ENCODE measurements at places on chromosomes 6 and 20. TPM values are rescaled to one million over a fixed set of nuclear protein-coding genes. Genes with fewer than 3 reads are reported as not detected.

DNA sequence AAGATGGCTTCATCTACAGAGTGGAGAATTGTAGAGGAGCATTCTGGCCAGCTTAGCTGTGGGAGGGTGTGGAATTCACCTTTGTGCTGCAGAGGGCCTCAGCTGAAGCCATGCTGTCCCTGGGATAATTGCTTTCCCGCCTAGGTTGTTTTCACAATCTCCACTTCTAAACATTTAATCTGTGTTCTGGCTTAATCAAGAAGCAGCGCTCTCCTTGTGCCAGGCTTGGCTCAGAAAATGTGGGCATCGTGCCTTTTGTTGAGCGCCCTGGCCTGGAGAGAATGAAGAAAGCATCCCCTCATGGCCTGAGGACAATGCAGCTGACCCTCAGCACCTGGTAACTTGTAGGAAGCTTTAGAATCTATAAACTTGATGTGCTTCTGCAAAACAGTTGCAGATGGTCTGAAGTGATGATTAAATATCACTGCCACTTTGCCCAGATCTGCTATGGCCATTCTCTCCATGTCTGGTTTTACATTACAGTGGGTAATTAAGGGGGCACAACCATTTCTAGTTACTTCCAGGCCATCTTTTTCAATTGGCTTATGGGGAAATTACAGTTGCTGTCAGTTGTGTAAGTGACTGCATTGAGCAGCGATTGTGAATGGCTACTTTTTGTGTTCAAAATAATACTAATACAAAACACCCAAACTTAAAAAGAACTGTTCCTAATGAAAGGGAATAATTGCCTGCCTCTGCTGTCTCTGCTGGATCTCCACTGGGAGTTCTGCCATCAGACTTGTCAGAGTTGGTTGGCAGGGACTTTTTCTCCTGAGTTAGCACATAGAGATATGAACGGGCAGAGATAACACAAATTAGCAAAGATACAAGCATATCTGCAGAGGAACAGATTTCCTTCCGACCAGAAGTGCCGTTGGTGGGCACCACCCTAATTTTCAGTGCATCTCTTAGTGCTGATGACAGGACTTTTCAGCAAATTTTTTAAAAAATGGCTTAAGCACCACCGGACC lies 18.4 kb downstream of the CTNNBL1 start:
- DNase-seq, result no peak

The ETV7 gene
- total RNA-seq, result 8.7 TPM

DNA sequence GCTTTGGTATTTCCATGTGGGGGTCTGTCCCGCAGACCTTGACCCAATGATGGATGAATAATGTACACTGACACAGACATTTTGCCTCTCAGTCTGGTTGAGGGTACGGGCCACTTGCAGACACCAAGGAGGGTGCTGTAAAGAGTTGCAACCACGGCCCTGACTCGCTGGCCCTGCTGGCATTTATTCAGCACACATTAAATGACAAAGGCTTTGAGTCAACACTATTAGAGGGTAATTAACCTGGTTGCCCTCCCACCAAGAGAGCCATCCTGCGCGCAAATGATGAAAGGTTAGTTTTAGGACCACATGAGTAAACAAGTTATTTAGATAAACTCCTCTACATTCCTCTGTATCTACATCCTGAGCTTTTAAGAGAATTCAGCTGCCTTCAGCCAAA lies 308.9 kb upstream of the MMS22L start:
- no peak for DNase-seq

DNA sequence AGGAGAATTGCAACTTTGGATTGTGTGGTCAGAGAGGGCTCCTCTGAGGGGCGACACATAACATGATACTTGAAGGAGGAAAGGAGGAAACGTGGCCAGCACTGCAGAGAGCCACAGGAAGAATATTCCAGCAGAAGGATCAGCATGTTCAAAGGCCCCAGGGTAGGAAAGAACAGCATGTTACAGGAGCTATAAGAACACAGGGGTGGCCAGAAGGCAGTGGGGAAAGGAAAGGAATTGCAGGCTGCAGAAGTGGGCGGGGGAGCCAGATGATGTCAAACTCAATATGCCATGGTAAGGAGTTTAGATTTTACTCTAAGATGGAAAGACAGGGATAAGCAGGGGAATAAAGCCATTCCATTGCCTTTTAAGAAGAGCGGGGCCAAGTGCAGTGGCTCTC lies 30.7 kb downstream of the MGME1 start:
- no peak for DNase-seq

DNA sequence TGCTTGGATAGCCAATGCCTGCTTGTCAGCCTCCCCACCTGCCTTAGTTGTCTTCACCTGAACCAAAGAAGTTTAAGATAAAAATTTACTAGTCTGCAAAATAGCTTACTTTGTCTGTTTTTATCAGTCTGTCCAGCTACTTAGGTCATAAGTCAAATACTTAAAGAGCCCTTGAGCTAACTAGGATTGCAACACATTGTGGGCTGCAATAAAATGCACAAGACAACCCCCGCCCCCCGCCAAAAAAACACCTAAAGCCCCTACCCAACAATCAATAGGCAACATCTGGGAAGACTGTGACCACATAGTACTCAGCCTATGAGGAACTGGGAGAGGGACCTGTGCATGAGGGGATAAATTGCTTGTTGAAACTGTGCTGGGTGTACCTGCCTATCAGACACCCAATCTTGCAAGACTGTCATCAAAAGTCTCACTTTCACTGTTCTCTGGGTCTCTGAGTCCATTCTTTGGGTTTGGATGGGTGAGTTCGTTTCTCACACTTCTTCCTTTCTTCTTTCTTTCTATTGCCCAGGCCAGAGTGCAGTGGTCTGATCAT lies 27.3 kb upstream of the ABCC10 start:
- no peak for DNase-seq

The GLP1R gene
- total RNA-seq, result not detected

- DNase-seq, result no peak
Observed at GRCh38 chr6:70103798-70104197, 199.1 kb downstream of the COL9A1 start.

- DNase-seq, result peak; percentile 66
Observed at GRCh38 chr6:31308050-31308844, 36.4 kb upstream of the HLA-C start.

DNA sequence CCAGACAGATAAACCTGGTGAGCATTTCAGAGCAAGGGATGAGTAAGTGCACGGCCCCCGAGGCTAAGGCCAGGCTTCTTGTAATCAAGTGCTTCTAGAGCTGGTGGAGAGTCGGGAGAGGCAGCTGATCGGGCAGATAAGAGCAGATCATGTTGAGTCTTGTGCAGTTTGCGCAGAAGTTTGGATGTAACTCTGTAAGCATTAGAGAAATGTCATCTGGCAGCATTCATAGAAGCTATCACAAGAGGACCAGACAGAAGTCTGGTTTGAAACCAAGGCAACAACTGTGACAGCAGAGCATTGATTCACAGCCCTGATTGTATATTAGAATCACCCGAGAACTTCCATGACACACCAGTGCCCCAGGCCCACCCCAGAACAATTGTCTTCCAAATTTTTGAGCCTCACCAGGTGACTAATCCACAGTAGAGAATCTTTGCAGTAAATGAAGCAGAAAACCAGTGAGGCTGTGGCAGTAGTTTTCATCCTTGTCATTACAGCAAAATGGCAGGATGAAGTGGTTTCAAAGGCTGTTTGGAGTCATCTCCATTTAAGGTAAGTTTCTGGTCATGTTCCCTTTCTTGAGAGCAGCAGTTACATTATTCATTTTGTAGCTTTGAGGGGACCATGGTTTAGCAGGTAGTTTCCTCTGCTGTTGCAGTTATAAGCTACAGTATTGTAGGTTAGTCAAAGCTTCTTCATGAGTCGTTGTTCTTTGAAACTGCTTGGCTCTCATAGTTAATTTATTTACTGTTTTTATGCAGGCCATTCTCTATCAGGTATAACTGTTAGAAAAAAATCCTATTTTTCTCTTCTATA lies 84.1 kb downstream of the RNF217 start:
- no peak for DNase-seq

DNA sequence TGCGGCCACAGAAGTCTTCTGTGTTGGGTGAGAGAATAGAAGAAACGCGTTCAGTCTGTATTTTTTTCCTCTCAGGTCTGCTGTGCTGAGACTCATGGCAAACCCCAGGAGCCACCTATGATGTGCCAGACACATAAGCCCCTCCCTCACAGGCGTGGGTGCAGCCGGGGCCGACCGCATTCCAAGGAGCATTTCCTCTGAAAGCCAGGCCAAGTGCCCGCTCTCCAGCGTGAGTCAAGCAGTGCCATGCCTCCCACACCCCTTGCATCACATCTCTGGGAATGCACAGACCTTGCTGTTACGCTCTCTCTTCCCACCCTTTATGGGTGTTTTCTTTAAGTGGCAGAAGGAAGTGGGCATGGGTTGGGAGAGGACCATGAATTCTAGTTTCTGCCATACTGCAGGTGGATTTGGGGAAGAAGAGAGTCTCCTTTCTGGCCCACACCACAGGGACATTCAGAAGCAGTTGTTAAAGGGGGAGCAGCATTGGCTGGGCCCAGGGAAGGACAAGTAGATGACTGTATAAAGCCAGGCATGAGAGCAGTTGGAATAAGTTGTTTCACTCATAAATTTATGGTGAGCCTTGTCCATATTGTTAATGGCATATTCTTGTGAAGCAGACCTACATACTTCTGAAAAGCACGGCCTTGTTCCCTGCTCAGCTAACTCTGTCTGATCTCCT lies 37.1 kb upstream of the TFAP2A start:
- no peak for DNase-seq

GRCh38 chr20:61570646-61571195 lies 318.7 kb downstream of the CDH4 start:
- no peak for DNase-seq

GRCh38 chr20:32017711-32018251 lies 7.5 kb downstream of the CCM2L start:
- DNase-seq, result peak; percentile 49

DNA sequence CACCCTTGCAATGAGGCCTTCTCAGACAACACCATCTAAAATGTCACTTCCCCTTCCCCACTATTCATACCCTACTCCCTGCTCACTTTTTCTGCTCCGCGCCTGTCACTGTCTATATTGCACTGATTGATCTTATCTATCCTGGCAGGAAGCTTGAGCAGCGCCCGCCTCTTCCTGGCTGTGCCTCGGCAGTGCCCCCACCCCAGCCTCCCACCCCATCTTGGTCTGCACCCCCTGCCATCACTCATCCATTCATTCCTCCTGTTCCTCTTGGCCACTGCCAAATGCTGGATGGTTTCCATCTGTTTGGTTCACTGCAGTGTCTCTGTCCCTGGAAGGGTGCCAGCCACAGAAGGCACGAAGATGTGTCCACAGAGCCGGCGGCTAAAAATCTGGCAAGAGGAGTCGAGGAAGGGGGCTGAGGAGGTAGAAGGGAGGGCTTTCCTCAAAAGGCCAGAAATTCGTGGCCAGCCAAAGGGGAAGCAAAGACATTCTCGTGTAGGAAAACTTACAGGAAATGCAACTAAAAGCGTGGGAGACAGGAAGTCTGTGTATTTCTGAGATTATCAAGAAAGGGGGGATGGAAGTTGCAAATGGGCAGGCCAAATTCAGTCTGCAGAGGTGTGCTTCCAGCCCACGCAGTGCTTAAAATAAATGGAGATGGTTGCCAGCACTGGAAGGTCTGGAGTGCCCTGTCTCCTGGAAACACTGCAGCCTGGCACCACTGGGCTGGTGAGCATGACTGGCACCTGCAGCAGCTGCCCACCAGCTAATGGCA lies 27.6 kb downstream of the SYNJ2 start:
- no peak for DNase-seq

DNA sequence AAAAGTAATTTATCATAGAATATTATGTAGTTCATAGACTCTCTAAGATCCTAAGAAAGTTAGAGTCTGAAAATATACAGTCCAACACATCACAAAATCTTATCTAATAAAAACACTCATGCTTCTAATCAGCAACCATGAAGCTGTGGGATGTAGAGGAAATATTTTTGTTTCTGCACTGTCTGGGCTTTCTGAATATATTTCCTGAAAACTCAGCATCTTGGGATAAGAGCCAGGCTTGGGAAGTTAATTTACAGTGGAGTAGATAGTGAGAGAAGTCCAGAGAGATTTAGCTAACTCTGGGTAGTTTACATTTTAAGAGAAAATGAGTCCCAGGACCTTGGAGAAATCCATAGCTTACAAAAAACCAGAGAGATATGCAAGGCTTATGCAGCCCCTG lies 150.4 kb upstream of the BMP5 start:
- no peak for DNase-seq

The OPRM1 gene
- not detected for total RNA-seq

DNA sequence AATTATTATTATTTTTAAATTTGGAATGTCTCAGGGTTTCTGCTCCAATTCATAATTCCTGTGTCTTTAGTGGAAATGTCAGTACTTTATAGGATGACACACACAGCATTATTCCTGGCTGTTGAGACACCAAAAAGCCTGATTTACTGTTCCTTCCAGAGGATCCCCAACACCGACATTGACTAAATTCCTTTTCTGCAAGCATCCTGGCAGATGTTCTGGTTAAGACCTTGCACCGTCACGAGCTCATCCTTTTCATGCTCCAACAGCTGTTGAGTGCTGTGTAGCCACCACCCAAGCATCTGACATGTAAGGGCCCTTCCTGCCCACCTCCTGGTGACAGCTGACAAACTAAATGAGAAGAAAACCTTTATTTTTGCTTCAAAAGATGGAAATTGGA lies 284.3 kb upstream of the SULF2 start:
- no peak for DNase-seq

DNA sequence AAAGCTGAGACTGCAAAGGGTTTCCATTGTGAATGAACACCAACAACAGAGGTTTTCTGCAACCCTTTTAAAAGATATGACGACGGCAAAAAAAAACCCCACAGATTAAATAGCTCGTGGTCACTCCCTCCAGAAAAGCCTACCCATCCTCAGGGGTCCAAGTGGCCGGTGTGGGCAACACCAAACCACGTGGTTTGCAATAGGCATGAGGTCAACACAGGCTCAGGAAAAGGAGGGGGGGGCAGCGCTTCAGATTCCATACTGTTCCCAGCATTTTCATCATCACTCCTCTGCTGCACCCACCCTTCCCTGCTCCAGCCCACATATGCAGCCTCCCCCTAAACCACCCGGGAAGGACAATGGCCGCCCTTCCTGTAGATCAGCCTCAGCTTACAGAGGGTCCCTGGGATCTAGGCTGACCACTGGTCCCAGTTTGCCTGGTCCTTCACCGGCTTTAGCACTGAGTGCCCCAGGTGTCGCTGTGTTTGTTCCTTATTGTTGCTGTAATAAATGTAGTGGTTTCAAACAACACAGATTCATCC lies 122.8 kb upstream of the PHACTR3 start:
- no peak for DNase-seq

The RIN2 gene
- 0.43 TPM for total RNA-seq

DNA sequence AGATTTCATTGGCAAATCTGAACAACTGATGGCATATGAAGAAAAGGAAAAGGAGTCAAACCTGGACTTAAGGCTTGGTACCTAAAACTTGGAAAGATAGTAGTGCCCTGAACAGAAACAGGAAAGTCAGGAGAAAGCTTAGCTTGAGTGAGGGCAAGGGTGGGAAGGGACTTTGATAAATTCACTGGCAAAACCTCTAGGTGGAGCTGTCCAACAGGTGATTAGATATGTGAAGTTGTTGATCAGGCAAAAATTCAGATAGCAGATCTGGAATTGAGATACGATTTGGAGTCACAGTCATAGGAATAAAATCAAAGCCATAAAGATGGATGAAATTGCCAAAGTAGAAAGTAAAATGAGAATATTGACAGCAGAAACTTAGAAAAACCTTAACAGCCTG lies 16.1 kb upstream of the ZNF292 start:
- no peak for DNase-seq

GRCh38 chr20:39398656-39399055 lies 436.5 kb downstream of the DHX35 start:
- no peak for DNase-seq

GRCh38 chr6:13135152-13135551 lies 193.2 kb downstream of the TBC1D7 start:
- no peak for DNase-seq

Data from activated naive CD8-positive, alpha-beta T cell treated with anti-CD3 and anti-CD28 coated beads, Interleukin-2, amount 10 ng/mL, durations not matched to agents 7 days and 5 days (primary cell).